ENCODE measurements at places on chromosomes 13 and 19.
A peak's percentile ranks its signal among the peaks of the same experiment; 100 is the strongest.

DNA sequence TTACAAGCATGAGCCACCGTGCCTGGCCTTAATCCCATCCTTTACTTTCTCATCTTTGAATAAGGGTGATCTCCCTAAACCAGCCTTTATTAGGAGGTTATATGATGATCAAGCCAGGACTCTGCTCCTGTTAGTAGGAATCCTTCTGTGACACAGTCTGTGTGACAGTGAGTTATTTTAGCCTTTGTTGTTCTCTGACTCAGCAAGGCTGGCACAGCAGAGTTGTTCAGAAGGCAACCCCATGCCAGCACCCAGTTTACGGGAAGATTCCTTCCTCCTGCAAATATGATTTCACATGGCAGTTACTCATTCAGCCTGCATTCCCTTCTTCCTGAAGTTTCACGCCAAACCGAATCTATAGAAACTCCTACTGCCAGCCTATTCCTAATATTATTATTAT lies 10.5 kb upstream of the MIER2 start:
- no peak for DNase-seq

GRCh38 chr13:64925727-64926126 lies 2304.4 kb downstream of the PCDH9 start:
- no peak for DNase-seq

DNA sequence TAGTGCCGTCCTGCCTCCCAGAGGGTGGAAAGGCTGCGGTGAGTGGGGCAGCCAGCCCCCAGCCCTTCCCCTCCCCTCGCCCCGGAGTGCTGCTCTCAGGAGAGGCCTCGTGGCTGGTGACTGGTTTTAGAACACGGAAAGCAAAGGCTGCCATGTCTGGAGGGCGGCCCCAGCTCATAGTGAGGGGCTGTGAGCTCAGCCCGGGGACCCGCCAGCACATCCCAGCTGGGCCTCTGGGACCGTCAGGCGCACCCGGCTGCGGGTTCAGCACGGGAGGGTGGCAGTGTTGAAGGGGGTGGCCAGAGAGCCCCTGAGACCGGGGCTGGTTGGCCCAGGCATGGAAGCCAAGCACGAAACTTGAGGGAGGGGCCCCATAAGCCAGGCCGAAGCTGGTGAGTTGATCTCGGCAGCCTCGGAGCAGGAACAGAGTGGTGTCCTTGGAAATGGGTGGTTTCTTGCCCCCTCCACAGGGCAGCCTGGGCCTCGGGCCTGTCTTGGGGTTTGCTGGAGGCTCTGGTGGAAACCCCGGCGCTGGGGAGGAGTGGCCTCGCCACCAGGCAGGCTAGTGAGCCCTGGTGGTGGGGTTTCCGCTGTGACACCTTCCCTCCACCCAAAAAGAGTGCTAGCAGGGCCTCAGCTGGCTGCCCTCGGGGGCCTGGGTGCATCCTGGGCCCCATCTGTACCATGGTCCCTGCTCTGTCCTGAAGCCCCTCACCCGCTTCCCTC lies 157.7 kb downstream of the KDM4B start:
- no peak for DNase-seq

- peak; percentile 46 for DNase-seq
Observed at GRCh38 chr19:48745208-48745995, 1.3 kb downstream of the IZUMO1 start.

GRCh38 chr19:35140207-35140961 lies 1.8 kb downstream of the FXYD1 start:
- no peak for DNase-seq

DNA sequence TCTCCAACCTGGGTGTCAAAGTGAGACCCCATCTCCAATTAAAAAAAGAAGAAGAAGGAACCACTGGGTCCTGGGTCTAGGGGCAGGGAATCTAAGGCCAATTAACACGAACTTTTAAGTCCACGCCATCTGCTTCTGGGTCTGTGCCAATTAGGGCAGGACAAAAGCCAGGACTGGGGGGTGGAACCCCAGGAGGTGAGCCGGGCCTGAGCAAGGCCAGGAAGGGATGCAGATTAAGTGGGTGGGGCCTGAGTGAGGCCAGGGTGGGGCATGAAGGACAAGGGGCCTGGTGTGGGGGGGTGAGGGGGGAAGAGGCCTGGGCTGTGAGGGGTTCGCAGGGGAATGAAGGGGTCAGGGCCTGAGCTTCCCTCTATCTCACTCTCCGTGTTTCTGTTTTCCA lies 26.3 kb upstream of the ZNF83 start:
- DNase-seq, result no peak

- no peak for DNase-seq
Observed at GRCh38 chr19:32544917-32545316, 36.1 kb upstream of the PDCD5 start.

GRCh38 chr13:41939398-41939797 lies 21.5 kb downstream of the VWA8 start:
- DNase-seq, result no peak

DNA sequence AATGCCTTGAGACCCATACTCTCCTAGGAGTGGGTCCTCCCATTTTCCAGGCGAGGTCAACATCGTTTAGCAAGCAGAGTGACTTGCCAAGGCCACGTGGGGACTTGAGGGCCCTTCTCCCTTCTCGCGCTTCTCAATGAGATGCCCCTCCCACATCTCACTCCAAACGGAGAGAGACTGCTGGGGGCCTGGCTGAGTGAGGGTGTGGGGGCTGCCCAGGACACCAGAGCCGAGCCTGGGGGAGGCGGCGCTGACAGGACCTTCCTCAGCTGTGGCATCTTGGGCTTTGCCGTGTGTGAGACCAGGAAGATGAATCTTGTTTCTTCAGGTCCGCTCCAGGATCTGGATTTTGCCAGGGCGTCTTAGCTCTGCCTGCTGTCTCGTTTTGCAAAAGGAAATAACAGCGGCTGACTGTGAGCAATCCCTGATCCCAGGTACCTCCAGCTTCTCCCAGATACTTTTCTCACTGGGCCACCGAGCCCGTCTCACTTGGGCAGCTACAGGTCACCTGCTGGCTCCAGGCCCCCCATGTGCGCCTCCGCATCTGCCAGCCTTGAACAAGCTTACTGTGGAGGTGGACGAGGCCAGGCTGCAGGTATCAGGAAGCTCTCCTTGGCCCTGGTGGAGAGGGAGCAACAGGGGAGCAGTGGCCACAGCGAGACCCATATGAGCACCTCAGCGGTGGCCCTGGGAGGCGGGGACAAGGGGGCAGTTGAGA lies 6.0 kb downstream of the COX6B2 start:
- DNase-seq, result peak; percentile 55
